ENCODE measurements at places on chromosomes 3 and 15.

DNA sequence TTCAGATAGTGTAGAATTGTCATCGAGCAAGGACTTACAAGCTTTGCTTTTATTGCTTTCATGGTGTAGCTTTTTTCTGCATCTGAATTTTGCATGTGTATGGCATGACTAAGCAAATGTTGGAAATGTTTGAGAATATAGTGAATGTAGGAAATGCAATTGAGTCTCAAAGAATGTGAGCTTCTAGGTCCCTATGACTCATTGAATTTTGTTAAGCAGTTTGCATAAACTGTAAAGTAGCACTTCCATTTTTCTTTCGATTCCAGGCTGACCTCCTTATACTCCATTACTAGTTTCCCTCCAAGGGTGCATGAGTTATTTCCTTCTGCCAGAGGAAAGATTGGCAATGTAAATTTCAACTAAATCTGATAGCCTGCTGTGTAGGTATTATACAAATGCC is 619.2 kb downstream of the DIPK2A start:
- DNase-seq: no peak

GRCh38 chr3:178603735-178604134 is 67.5 kb downstream of the KCNMB2 start:
- no peak for DNase-seq

- DNase-seq: no peak
Measured at GRCh38 chr15:92044203-92044909, 190.8 kb downstream of the SLCO3A1 start.

DNA sequence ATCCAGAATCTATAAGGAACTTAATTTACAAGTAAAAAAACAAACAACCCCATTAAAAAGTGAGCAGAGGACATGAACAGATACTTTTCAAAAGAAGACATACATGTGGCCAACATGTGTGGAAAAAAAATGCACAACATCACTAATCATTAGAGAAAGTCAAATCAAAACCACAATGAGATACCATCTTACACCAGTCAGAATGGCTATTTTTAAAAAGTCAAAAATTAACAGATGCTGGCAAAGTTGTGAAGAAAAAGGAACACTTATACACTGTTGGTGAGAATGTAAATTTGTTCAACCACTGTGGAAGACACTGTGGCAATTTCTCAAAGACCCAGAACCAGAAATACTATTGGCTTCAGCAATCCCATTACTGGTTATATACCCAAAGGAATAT is 830.0 kb upstream of the ALCAM start:
- no peak for DNase-seq

GRCh38 chr3:58857402-58857801 is 190.8 kb upstream of the FAM3D start:
- DNase-seq: no peak

DNA sequence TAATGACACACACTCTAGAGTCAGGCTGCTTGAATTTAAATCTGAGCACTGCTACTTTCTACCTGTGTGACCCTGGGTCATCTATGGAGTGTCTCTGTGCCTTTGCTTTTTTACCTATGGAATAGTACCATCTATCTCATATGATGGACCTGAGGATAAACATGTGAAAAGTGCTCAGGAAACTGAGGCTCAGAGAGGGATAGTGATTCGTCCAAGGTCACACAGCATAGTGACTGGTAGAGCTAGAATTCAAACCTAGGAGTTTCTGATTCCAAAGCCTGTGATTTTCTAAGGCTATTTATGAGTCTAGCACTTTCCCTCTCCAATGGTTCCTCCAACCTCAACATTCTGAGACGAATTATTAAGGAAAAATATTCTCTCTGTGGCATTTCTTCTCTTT is 32.0 kb upstream of the RAF1 start:
- no peak for DNase-seq

DNA sequence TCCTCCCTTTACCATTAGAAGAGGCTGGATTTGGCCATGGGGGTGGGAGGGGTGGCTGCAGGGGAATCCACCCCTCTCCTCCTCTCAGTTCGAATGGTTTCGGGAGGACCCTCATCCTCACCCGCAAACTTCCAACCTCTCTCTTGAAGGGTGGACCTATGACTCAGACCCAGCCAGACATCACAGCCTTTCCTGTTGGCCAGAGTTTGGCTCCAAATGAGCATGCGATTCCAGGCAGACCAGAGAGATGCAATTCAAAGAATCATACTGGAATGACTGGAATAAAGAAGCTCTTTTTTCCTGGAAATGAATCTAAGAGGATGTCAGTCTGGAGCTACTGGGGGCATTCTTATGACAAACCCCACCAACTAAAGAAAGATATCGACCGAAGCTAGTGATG is 516.7 kb upstream of the MDFIC2 start:
- no peak for DNase-seq

DNA sequence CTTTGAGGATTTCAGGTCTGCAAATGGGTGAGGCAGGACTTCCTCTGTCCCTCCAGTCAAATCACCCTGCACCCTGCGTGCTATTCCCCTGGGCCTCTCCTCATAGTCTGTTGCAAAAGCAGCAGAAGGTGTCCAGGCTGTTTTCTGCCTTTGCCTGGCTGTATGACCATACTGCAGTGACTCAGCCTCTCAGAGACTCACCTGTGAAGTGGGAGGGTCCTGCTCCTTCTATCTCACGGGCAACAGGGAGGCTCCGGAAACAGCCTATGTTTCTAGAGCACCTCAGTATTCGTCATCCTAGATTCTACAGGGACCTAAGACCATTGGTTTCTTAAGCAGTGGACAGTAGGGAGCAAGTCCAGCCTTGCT is 216.4 kb downstream of the TLE3 start:
- DNase-seq: no peak

DNA sequence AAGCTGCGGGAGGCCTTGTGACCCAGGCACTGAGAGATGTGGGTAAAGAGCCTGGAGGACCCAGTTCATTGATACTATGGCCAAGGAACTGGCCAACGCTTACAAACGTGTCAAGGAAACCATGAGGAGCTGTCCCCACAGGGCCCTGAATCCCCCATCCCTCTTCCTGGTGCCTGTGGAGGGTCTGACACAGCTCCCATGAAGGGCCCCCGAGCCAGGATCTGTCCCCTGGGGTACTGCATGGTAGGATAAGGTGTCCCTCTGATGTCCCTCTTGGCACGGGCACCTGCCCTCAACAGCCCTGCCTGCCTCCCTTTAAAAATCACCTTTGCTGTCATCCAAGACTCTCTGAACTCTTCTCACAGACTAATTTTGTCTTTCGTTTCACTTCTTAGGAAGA is 122.4 kb downstream of the ADCY5 start:
- no peak for DNase-seq

DNA sequence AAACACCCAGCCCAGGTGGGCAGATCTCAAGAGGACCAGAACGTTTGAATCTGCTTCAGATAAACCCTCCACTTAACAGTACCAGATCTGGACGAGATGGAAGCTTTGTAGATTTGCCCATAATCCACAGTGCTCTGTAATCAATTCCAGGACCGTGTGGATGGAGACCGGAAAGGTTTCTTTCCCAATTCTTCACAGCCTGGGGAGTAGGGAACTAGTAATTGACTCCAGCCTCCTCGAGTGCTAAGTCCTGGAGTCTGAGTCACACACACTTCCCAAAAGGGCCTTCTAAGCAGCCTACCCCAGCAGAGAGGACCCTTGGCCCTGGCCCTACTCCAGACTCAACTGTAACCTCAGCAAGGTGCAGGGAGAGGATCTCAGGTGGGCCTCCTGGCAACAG is 56.2 kb upstream of the TSEN2 start:
- no peak for DNase-seq

DNA sequence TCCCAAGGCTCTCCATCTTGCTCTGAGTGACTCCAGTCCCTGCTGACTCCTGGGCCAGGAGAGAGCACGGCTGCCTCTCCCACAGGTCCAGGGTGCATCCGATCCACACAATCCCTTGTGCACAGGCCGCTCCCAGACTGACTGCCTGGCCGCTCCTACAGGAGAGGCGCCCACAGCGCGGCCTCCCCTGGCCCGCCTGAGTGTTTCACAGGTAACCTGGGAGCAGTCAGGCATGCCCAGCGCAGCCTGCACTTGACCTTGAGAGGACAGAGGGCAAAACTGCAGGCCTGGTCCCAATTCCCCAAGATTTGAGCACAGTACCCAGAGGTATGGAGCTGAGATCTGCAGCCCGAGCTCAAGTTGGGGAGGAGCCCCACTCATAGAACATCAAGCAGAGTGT is 490.2 kb downstream of the CNTN6 start:
- DNase-seq: no peak

DNA sequence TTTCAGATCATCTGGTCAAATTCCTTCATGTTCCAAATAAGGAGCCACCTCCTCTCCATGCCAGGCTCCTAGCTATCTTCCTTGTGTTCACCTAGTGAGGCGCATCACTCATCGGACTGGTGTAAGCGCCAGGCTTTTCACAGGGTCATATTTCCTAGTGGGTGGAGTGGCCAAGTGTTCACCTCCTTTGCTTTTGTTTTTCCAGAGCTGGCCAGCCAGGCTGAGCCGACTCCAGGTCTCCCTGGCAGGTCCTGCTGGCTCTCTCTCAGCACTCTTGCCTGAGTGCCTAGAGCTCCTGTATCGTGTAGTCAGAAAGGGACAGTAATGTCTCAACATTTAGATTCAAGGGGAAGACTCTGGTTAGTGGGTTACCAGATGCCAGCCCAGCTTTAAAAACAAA is 31.0 kb downstream of the HEG1 start:
- DNase-seq: no peak

- no peak for DNase-seq
Measured at GRCh38 chr15:28129231-28129848, 30.2 kb upstream of the OCA2 start.

GRCh38 chr3:106473576-106474475 is 605.0 kb upstream of the CBLB start:
- no peak for DNase-seq

GRCh38 chr15:60460931-60461330 is 18.0 kb downstream of the ICE2 start:
- no peak for DNase-seq

DNA sequence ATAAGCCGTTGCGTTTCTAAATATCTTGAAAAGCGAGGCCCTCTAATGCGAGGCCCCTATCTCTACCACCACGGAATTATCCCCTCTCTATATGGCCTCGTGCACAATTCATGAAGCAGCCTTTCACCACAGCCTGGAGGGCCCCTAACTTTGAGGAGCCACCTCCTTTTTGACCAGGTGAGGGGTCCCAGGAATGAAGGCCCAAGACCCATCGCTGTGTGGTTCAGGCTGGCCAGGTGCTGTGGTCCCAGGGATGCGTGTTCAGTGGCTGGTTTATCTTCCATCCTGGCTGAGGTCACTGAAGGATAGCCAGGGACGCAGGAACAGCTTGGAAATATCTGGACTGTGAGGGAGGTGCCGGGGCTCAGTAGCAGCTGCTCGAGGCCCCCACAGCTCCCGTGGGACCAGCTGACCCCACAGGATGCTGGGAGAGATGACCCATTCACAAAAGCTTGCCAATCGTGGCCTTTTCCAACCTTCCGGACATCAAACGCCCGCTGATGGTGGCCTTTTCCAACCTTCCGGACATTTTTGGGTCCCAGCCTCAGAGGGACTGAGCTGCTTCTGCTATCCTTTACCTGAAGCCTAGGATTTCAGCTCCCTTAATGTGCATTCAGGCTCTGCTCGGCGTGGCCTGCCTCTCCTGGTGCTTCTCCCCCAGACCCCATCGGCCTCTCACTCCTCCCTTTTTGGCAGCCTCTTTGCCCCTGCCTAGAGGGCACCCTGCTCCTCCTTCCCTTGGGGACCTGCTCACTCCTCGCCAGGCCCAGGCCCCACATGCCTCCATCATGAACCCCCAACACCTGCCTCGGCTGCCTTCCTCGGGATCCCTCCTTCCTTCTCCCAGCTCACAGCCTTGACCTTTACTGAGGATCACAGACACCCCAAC is 140.9 kb downstream of the CHSY1 start:
- no peak for DNase-seq

- DNase-seq: no peak
Measured at GRCh38 chr3:128353991-128354687, 112.6 kb downstream of the DNAJB8 start.

GRCh38 chr15:59713177-59713576 is 24.1 kb upstream of the BNIP2 start:
- no peak for DNase-seq

GRCh38 chr3:152199102-152199840 is 69.5 kb upstream of the MBNL1 start:
- no peak for DNase-seq

DNA sequence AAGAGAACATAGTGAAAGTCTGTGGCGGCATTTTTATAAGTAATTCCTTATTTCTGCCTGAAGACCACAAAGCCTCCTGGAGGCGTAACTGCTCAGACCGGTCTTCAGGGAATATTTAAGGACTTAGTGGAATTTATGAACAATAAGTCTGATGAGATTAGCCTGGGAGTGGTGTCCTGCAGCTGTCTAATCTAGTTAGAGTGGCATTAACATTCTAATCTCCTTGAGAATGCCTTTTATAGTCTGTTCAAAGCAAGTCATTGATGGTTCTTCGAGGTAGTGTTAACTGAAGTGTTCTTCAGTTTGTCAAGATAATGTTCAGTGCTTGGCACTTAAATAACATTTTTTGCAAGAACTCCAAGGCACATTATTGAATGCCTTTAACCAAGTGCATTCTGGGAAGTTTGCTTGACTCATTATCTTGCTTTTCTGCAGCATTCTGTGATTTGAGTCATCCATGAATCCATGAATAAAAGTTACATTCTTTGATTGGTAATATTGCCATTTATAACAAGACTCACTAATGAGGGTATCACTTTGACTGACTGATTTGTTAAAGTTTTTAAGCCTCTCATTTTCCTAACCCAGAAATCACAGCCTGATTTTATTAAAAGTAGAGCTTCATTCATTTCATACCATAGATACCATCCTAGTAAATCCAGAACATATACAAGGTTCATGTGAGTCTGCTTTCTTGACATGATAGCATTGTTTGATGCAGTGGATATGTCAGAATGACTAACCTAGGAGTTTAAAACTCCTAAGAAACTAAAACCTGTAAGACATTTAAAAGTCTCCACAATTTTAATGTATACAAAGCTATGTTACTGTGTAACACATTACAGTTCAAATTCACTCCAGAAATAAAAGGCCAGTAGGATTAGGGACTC is 12.5 kb downstream of the RBM5 start:
- no peak for DNase-seq

- DNase-seq: no peak
Measured at GRCh38 chr3:117874904-117875874, 1159.5 kb downstream of the IGSF11 start.

GRCh38 chr3:135000465-135000864 is 205.4 kb downstream of the EPHB1 start:
- DNase-seq: no peak

DNA sequence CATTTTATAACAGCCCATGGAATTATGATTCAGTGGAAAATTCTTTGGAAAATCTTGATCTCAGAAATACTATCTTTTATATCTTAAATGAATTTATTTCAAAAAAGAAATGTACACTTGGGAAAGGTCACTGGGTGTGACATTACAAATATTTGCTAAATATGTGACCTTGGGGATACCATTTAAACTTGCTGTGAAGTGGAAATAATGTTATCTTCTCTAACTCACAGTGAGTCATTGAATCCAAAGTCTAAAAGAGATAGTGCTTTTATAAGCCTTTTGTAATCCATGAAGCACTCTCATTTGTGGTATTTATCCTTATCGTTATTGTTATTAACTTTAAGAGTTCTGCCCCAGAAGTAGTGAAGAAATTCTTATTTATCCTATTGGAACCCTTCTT is 289.8 kb upstream of the SEMA6D start:
- DNase-seq: no peak

GRCh38 chr3:155242342-155242741 is 51.1 kb downstream of the STRIT1 start:
- DNase-seq: no peak

GRCh38 chr3:141452045-141452444 is 34.8 kb upstream of the RASA2 start:
- DNase-seq: no peak

All from anterior cingulate cortex (tissue), 58 donors.